ENCODE measurements at places on chromosomes 5 and 9.
A peak's percentile ranks its signal among the peaks of the same experiment; 100 is the strongest.

DNA sequence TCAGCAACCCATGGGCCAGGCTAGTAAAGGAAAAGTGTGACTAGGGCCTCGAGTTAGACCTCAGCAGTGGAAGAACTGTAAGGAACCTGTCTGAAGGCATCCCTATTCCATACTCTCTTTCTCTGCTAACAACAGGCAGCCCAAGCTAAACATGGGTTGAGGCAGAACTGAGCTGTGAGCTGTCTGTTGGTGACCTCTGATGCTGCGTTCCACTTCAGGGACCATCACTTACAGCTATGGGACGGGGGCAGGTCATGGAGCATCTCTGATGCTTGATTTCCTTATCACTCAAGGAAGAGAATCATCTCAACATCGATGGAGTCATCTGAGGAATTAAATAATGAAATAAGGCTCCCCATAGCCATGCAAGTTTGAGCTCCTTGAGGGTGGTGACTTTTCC is 174.8 kb downstream of the ACTL7B start:
- no peak for DNase-seq

- DNase-seq, result no peak
Observed at GRCh38 chr9:110170357-110171257, 37.4 kb downstream of the C9orf152 start.

DNA sequence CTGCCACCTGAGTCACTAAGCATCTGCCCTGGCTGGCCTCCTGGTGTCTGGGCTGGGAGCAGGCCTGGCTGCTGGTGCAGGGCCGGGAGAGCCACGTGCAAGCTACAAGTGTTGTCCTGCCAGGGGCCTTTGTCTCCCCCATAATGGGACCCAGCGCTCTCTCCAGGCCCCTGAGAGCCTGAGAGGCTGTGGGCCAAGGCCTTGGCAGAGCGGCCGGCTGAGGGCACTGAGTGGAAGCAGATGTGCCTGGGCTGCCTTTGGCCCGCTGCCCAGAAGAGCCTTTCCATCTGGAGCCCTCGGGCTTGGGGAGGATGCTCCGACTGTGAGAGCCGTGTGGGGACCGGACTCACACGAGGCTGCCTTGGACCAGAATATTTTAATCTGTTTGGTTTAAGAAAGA is 185.5 kb downstream of the RGS3 start:
- no peak for DNase-seq

GRCh38 chr5:104146652-104147051 is 584.1 kb upstream of the NUDT12 start:
- no peak for DNase-seq

DNA sequence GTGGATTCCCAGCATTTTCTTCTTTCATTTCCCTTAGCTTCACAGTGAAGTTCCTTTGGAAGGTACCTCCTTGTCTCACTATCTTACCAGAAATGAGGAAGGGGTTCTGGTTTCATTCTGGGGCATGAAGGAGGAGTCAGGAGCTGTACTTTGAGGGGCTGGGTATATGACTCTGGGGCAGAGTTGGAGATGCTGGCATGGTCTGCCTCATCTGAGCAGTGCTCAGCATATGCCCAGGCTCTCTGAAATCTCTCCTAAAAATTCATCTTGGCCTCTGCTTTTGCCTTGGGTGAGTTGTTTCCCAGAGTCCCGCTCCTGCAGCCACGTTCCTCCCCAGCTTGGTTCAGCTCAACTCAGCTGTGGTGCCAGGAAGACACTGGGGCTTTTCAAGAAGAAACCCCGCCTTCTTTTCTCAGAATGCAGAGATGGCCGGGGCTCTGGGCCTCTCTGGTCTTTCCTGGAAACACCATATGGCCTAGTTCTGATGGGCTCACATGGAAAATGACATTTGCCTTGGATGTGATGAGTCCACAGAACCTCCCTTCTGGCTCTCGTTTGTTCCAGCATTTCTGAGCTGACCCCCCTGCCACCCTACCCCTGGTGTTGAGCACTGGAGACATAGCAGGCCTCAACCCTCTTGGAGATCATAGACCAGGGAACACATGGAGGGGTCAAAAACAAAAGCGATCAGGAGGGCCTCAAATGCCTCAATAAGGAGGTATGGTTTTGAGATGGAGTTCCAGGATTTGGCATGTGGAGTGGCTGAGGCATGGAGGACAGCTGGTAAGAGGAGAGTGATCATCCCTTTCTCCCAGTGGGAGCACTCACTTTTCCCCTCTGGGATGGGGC is 12.0 kb upstream of the TGFBR1 start:
- DNase-seq, result no peak

DNA sequence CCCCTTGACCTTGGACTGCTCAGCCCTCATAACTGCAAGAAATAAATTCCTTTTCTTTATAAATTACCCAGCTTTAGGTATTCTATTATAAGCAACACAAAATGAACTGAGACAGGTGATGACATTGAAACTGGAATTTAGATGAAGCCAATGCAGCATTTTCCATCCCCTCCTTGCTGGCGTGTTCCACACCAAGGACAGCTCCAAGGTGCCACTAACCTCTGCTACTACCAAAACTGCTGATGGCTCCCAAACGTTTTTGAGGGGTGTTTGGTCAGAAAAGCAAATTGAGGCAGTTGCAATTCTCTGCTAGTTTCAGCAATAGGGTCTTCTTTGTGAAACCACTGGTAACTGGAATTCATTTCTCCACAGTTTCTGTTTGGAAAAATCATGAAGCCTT is 124.8 kb downstream of the DRD1 start:
- no peak for DNase-seq

DNA sequence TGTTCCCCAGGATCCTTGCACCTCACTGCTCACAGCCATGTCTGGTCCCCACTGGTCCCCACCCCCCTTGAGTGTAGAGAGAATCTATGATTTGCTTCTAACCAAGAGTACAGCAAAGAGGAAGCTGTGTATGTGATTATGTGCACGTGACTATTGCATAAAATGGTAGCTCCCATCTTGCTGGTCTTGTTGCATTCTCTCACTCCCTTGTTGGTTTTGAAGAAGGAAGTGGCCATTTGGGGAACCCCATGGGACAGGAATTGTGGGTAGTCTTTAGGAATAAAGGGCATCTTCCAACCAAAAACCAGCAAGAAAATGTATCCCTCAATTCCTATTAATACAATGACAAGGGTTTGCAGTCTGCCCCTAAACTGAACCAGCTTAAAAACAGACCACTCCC is 5.2 kb upstream of the FCN2 start:
- no peak for DNase-seq

DNA sequence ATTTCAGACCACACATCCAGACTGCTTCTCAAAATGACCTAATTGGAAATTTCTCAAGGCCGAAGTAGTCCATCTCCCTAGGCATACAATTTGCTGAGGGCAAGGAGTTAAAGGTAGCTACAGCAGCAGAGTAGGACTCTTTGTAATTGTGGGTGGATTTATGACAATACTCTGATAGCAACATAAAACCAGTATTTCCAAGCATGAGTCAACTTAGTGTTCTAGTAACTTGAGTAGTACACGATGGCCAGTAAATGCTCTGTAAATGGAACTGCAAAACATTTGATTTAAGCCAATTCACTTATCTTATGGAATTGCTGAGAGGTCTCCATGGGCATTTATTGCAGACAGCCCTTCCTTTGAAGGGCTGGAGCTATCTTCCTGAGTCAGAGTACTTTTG is 352.2 kb downstream of the PLK2 start:
- DNase-seq, result no peak

GRCh38 chr5:178420354-178420781 is 169.8 kb downstream of the COL23A1 start:
- DNase-seq, result peak; percentile 67

DNA sequence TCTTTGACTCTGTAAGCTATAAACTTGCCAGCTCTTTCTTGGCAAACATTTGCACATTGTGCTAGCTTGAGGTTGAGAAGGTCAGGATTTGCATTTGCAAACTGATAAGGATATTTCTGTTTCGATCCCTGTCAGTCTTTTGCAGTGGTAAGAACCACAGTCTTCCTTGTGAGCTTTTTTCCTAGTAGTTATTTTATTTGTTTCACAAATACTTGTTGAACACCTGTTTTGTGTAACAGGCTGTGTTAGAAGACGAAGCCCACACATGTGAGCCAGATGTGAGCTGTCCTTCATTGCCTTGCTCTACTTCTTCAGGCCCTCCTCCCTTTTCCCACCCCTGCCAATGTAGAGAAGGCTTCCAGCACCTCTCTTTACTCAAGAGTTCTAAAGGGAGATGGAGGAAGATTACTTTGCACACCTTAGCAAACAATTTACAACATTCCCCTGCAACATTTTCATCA is 327.0 kb upstream of the KLF4 start:
- DNase-seq, result no peak

DNA sequence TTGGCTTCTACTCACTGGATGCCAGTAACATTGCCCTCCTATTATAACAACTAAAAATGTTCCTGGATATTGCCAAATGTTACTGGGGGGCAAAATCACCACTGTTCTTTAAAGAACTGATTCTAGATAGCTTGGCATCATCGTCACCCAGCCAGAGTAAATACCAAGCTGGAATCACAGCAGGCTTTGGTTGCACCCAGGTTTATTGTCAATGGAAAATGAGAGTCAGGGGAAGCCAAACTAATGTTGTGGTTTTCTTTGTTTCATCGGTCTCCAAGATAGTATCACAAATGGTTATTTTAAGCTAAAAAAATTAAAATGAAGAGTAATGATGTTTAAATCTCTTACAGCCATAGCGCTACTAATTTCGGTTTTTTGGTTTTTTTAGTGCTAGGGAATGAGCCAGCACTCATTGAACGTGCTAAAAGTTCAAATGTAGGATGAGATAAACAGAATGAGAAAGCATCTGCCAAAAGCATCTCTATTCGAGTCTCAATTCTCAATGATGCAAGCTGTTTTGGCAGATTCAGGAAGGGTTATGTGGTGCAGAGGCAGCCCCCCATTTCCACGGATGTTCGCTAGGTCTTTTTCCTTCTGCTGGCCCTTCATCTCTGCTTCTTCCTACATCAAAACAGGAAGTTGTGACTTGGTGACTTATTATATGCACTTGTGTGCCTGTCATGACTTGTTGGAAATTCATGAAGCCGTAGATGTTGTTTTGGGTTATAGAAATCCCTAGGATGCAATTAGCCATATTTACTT is 558.0 kb downstream of the EBF1 start:
- DNase-seq, result no peak

GRCh38 chr5:176844706-176845391 is 34.5 kb downstream of the UNC5A start:
- no peak for DNase-seq

- no peak for DNase-seq
Observed at GRCh38 chr5:115514220-115514619, 30.4 kb downstream of the FEM1C start.

DNA sequence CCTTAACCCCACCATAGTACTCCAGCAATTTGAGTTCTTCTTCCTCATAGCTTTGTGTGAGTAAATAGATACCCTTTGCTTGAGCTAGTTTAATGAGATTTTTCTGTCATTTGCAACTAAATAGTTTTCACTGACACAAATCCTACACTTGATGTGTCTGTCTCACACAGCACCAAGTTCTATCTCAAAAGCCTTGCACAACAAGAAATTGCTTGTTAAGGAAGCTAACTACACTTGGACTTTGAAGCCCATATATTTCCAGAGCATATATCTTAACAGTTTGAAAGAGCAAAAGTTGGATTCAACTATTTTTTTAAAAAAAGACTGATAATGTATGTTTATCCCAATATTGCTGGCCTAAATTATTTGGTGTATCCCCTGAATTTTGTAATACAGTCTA is 459.2 kb downstream of the ACTL7B start:
- DNase-seq, result no peak

DNA sequence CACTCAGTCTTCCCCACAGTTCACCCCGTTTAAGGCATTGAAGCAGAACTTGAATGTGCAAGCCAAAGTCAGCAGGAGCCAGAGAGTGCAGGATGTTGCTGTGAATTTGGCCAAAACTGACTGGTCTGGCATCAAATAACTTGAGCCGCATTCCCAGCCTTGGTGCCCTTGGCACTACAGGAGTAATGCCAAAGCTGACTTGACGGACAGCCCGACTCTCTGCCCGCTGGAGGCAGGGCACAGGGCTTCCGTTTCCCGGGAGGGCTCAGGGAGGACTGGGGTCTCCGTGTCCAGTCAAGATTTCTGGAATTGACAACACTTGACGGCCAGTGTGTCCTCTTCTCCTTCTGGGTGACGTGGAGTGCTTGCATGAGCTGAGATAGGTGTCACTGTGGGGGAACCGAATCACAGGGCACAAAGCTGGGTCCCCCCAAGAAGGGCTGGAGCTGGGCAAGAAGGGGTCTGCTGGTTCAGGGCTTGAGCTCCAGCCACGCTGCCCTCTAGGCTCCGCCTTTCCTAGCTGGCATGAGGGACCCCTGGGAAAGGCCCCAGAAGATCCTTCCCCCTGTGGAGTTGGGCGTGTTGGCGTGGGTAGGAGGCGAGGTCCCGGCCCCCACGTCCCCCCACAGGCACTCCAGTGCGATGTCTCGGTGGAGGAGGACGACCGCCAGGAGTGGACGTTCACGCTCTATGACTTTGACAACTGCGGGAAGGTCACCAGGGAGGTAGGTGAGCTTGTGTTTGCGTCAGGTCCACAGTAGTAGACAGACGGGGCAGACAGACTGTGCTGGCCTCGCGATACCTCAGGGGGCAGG is 25.2 kb downstream of the NKD2 start:
- no peak for DNase-seq

DNA sequence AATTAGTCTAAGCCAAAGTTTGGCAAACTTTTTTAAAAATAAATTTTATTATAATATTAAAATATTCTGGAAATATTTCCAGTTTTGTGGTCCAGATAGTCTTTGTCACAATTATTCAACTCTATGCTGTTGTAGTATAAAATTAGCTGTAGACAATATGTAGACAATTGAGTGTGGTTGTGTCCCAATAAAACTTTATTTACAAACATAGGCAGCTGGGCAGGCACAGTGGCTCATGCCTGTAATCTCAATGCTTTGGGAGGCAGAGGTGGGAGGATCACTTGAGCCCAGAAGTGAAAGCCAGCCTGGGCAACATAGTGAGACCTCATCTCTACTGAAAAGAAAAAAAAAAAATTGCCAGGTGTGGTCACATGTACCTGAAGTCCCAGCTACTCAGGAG is 150.5 kb upstream of the EPB41L4A start:
- no peak for DNase-seq

- peak; percentile 95 for DNase-seq
Observed at GRCh38 chr9:130042885-130043653, at the start of gene FNBP1. Gene FNBP1, minus strand, starts transcription at chr9:130043189. Its CDS starts 214 bp downstream, at chr9:130042975.

DNA sequence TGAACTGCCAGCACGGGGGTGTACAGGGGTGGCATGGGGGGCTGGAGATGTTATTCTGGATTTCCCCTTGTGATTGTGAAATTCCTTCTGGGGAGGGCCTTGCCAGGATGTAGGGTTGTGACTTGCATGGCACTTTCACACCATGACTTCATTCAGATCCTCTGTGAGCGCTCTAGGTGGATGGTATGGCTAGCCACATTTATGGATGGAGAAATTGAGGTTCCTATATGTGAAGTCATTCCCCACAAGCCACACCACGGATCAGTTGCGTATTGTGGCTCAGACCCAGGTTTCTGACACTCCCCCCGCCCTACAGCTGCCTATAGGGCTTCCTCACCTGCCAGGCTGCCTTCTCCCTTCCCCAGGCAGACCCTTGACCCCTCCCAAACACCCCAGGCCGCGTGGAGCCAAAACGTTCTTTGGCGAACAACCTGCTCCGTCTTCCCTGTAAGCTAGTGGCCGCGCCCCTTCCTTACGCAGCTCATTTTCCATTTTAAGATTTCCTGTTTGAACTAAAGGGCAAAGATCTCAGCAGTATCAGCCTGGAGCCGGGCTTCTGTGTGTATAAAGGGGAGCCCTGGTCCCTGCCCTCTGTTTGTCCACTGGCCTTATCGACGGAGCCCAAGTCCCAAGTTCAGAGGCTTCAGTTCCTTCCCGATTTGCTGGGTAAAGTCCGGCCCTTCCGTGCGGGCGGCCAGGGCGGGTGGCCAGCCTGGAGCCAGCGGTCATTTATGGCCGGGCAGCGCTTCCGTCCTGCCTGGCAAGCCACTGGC is 97.8 kb upstream of the KLF4 start:
- DNase-seq, result no peak

GRCh38 chr9:4421847-4422246 is 68.4 kb upstream of the SLC1A1 start:
- no peak for DNase-seq
